ENCODE measurements at places on chromosomes 5 and 9.

GRCh38 chr5:146965761-146966659 lies 87.5 kb upstream of the PPP2R2B start:
- DNase-seq: peak; percentile 80

GRCh38 chr9:128099231-128099931 lies 28.1 kb downstream of the PTGES2 start:
- DNase-seq: peak; percentile 59

GRCh38 chr5:172920447-172920849 lies 38.8 kb upstream of the RPL26L1 start:
- DNase-seq: peak; percentile 70

- no peak for DNase-seq
Observed at GRCh38 chr9:105320568-105320967, 76.1 kb downstream of the SLC44A1 start.

DNA sequence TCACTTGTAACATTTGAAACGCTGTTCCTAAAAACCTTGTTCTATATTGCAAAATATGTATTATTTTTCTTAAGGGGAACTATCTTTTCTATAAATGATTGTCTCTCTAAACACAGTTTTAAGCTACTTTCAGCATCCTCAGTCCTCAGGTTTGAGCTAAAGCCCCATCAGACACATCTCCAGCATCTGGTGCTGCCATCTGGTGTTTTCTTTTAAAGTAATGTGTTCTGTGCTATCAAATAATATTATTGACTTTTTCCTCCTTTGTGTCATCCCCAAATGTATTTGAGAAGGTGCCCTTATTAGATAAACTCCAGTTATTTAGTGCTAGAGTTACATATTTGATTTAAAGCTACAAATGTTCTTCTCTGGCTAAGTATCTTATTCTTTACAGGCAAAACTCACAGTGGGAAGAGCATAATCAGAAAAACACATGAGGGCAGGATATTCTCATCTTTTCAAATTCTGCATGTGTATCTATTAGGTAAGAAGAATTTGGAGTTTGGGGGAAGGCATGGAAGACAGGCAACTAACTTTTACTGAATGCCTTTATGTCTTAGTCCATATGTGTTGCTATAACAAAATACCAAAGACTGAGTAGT lies 27.5 kb downstream of the ZNF474 start:
- peak; percentile 62 for DNase-seq

- no peak for DNase-seq
Observed at GRCh38 chr9:76516871-76517270, 57.9 kb downstream of the GCNT1 start.

DNA sequence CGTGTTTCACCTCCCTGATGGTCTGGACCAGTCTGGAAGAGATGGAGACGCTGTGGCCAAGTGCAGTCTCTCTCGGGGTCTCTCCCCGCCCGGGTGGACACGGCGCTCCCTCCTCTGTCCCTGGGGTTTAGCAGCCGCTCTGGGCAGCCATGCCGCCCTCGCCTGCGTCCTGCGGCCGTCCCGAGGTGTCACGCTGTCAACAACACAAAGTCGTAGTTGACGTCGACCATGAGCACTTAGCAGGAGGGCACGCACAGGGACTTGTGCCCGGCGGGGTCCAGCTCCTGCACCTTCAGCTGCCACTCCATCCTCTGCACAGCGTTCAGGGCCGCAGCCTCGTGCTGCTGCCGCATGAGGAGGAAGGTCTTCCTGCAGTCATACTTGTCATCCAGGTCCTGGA lies 368.9 kb downstream of the CDH9 start:
- no peak for DNase-seq

DNA sequence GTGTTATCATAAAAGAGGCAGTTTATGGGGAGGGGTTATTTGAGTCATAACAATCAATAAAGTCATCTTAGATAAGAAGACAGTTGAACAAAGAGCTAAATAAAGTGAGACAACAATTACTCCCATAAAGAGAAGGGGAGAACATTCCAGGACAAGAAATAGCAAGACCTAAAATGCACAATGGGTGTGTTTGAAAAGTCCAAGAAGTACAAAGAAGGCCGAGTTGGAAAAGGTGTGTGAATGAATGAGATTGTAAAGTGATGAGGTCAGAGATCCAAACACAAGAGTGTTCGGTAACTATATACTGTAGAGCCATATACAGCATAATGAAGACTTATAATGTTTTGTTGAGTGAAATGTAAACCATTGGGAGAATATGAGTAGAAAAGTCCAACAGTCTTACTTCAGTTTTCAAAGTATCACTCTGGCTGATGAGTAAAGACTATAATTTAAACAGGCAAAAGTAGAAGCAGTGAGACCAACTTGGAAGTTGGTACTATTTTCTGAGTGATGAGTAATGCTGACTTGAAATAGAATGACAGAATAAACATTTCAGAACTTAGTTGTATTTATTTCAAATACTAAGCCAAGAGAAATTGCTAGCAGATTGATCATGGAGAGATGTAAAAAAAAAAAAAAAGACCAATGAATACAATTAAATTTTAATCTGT lies 868.7 kb upstream of the CDH9 start:
- DNase-seq: peak; percentile 26

DNA sequence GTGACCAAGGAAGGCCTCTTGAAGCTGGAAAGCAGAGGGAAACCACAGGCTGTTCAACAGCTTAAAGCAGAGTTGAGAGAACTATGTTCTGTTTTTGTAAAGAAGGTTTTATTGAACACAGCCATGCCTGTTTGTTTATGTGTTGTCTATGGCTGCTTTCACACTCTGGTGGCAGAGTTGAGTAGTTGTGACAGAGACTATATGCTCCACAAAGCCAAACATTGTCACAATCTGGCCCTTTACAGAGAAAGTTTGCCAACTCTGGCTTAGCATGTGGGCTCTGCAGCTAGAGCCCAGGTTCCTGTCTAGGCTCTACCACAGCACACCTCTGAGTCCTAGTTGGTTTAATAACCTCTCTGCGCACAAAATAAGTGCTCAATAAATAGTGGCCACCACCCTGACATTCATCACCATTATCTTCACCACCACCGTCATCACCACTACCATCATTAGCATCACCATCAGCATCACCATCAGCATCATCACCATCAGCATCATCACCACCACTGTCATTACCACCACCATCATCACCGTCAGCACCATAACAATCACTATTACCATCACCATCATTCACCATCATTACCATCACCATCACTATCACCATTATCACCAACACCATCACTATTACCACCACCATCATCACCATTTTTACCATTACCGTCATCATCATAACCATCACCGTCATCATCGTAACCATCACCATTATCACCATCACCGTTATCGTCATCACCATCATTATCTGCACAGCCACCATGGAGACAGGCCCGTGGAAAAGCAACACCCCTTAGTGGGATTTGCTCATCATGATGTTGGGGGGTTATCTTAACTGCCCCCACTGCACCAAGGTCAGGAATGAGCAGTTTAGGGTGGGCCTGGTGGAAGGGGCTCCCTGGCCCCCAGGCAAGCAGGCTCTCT lies 18.3 kb downstream of the AKNA start:
- no peak for DNase-seq

- DNase-seq: no peak
Observed at GRCh38 chr5:124000538-124000937, 488.6 kb downstream of the CSNK1G3 start.

DNA sequence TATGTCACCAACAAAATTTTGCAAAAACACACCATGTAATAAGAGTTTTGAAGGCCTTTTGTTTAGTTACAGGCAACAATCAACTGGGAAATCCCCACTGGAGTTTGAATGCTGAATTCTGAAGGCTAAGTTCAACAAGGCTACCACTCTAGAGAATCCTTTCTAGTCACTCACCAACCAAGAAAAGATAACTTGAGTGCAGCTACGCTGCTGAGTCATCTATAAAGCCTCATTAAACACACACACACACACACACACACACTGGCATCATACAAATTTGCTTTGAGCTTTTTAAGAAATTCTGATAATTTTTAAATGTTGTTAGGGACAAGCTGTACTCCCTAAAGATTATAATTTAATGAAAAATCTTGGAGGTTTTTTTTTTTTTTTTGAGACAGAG lies 219.6 kb downstream of the DENND1A start:
- peak; percentile 92 for DNase-seq

DNA sequence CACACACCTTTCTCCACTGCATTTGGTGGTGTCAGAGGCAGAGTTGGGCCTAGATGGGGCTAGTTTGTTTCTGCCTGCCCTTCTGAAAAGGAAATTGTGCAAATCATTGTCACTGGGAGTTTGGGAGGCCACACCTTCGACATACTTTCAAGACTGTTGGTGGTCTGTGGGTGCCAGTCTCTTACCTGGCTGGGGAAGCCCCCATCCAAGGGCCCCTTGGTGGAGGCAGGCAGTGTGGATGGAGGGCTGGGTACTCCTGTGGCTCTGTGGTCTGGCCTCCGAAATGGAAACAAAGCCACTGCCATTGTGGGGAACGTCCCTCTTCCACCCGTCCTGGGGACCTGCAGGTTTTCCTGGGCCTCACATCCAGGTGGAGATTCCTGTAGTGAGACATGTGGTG lies 10.9 kb upstream of the PHYHD1 start:
- no peak for DNase-seq

GRCh38 chr9:106600955-106601560 lies 261.9 kb upstream of the ZNF462 start:
- DNase-seq: no peak

DNA sequence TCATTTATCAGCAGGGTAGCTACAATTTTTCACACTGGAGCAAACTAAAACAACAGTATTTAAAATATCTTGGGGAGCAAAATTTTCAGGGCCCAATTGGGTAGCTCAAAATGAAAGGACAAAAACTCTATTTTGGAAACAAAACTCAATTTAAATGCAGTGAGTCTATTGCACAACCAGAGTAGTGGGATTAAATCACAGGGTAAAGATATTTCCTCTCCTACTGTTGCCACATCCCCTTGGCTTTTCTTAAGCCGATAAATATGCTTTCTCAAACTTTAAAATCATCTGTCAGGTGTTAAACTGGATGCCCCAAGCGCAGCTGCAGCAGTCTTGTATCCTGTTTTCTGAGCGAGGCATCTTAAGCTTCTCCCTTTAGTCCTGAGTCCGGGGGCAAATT lies 1474.3 kb upstream of the CDH9 start:
- DNase-seq: no peak

DNA sequence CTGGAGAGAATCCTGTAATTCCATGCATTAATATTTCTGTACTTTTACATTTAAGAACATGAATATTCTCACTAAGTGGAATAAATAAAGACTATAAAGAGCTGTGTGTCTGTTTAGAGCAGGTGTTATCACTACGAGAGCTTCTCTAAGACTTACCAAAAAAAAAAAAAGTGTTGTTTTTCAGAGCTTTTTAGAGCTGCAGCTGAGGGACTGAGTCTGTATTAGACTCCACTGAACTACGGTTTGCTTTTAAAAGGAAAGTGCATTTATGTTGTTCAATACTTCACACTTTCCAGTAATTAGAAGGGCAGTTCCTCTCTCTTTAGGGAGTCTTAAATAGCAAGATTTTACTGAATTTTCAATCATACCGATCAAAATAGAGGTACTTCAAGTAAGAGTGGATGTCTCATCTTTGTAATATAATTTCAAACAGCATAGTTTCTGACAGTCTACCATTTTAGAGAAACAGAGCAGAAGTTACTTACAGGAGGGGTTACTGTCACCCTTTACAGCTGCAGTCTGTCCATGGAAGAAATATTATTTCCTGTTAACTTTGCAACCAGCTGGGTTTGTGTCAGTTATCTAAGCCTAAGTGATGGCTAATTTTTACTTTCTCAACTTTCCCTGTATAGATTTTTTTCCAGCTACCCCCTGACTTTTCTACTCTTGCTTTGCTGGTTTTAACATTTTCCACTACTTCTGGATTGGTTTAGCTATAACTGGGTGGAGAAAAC lies 2.4 kb downstream of the SYK start:
- DNase-seq: no peak

GRCh38 chr5:117203584-117203983 lies 629.0 kb upstream of the SEMA6A start:
- DNase-seq: no peak

- peak; percentile 51 for DNase-seq
Observed at GRCh38 chr5:115831163-115831768, 10.1 kb downstream of the ATG12 start.

DNA sequence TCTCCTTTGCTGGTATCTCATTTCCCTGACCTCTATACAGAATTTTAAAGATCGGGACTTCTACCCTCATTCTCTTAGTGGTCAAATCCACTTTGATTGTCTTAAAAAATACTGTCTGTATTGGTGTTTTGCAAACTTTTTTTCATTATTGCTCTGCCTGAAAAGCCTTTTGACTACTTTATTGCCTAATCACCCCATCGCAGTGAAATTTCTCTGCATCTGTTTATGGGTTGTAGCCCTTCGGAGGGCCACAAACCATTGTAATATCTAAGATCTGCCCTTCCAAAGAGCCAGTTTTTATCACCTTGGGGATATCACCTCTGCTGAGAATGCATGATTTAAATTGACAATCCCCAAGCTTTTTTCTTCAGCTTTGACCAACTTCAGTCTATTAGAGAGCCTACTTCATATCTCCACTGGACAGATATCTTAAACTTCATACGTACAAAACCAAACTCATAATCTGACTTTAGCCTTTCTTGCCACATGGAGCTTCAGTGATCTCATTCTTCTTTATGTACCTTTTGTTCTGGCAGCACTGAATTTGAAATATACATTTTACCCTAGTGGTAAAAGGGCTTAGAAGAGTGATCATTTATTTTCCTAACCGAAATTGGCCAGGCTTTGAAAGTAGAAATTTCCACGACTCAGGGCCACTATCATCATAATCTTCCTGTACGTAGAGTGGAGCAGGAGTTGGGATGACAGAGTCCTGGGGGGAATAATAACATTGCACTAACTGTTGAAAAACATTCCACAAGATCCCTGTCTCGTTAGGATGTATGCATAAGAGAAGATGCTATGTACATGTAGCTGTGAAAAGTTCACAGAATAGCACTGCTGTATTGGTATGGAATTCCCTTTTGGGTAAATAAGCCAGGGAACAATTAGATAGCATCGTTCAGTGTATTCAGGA lies 21.4 kb downstream of the KIF2A start:
- no peak for DNase-seq

GRCh38 chr5:68424799-68425537 lies 209.4 kb downstream of the PIK3R1 start:
- no peak for DNase-seq

DNA sequence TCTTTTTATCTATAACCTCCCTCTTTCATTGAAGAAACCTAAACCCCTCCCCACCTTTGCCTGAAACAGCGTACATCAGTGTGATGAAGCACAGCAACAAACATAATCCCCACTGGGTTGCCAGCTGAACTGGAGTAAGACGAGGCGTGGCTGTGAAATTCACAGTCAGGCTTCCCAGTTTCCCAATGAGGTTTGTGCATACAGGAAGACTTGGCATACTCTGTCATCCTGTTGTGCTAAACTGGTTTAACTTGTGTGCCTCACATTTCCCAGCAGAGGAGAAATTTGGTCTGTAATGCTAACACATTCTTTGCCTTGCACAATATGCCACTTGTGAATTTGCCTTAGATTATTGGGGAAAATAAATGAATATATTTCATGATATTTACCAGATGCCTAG lies 121.5 kb downstream of the SV2C start:
- no peak for DNase-seq

- no peak for DNase-seq
Observed at GRCh38 chr9:131543141-131543540, 2.2 kb upstream of the PRRT1B start.

All from kidney tubule cell (primary cell).